ENCODE measurements at places on chromosomes 12 and 14. TPM values are rescaled to one million over a fixed set of nuclear protein-coding genes. Genes with fewer than 3 reads are reported as not detected.
A peak's percentile ranks its signal among the peaks of the same experiment; 100 is the strongest.

GRCh38 chr14:76926521-76927251, 100.5 kb downstream of the LRRC74A start:
- peak; percentile 76 for DNase-seq

- DNase-seq, result peak; percentile 45
Observed at GRCh38 chr14:104435147-104436046, 144.2 kb upstream of the C14orf180 start.

DNA sequence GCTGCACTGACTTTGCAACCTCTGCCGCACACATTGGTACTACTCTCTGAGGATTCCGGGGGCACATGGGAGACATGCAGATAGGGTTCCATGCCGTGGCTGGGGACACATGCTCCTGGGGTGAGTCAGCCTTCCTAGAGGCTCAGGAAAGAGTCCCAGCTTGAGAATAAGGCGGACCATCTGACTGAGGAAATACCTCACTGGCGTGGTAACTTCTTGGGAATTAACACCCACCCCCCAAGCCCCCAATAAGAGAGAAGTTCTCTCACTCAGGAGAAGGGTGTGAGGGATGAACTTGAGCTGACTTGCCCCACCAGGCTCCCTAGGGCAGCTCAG, 23.2 kb downstream of the PLXNC1 start:
- DNase-seq, result no peak

SPIC gene
- polyA plus RNA-seq, result not detected
